ENCODE measurements at places on chromosomes 4 and X.

DNA sequence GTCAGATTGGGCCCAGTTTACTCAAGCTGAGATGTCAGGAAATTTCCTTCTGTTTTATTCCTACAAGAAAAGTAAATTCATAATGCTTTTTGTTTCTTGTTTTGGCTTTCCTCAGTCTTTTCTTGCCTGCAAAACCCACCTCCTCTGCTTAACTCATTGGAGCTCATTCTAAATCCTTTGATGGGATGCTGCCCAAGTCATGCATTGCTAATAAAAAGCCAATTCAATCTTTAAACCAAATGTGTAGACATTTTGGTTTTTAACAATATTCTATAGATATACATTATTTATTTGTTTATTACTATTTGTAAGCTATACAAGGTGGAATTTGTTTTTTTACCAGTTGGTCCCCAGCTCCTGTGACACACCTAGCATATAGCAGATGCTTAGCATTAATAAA, 13.2 kb upstream of the PDE5A start:
- no peak for DNase-seq

DNA sequence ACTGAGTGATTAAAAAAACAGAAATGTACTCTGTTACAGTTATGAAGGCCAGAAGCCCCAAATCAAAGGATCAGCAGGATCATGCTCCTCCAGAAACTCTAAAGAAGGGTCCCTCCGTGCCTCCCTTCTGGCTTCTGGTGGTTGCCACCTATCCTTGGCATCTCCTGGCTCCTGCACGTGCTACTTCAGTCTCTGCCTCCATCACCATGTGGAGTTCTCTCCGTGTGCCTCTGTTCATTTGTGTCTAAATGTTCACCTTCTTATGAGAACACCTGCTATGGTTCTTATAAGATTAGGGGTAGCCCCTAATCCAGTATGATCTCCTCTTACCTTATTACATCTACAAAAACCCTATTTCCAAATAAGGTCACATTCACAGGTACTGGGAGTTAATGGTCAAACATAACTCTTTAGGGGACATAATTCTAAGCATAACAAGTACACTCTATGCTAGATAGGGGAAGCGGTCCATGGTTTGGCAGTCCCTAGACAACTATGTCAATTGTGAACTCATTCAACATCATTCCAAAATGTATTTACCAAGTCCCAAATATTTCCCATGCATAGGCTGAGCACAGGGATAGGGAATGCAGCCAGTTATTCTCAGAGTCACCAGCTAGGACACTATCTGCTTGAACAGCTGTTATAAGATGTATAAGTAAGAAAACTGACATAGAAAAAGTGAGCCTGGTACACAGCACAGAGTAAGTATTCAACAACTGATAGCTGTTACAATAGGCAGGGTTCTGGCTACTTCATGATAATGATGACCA, 295.5 kb upstream of the BOD1L1 start:
- no peak for DNase-seq

DNA sequence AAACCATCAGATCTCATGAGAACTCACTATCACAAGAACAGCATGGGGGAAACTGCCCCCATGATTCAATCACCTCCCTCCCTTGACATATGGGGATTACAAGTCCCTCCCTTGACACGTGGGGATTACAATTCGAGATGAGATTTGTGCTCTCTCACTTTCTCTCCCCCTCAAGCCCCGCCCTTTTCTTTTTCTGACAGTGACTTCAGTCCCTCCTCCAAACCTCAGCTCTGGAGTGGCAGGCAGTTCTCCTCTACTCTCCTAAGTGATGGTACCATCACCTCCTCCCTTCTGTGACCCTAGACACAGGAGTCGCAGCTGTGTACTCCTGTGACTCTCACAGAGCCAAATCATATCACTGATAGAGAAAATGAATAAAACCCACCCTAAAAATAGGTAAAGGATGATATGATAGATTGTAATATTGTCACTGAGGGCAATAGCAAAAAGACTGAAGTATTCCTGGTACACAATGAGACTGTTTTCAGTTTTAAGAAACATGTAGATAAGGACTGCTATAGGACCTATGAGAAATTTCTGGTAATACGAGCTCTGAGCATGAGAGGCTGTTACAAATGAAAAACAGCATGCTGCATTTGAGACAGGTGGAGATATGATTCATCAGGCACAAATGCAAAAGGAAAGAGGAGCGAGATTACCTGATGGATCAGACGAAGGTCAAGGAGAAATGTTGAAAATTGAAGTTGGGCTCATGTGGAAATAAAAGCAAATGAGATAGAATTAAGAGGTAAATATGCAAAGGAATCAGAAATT, 101.2 kb upstream of the CBLL2 start:
- DNase-seq: no peak

DNA sequence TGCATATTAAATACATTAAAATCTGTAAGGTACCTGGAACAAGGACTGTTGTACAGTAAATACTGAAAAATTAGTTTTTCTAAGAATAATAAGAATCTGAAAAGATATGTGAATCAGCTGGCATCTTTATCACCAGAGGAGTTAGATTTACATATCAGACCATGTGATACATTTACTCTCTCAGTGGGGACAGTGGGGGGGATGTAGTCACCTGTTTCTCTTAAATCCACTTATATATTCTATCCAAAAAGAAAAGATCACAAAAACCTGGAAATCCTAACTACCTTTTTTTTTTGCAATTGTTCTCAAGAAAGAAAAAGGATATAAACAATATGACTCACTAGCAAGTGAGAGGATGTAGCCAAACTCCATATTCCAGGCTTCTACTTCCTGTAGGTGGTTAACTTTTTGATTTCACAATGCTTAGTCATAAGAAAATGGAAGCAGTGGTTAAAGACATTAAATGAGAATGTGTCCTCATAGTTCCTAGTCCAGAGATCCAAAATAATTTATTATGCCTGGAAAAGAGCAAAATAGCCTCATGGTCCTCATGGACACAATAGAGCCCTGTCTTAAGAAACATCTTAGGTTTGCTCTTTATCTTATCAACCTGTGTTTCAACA, 22.5 kb upstream of the MYOZ2 start:
- no peak for DNase-seq

DNA sequence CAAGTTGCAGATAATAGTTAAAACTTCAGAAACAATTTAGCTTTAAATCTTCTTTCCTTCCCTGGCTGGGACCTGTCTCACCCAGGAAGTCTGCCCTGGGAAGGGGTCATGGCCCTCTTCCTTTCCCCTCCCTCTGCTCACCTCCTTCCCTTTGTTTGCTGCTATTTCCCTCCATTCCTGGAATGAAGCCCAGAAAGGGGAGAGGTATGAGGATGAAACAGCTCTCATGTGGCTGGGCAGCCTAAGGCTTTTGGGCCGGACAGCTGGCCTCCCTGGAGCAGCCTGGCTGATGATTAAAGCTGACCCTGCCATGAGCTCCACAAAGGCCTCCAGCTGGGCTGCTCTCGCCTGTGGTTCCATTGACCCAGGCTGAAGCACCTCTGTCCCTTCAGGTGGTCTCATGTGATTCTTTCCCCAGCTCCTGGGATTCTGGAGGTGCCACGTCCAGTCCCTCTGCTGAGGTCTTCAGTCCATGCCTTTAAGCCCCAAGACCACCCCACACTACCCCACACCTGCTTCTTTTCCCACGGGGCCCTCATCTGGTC, 202.1 kb downstream of the PTTG2 start:
- no peak for DNase-seq

- DNase-seq: no peak
Observed at GRCh38 chr4:18684932-18685331, 663.4 kb upstream of the LCORL start.

DNA sequence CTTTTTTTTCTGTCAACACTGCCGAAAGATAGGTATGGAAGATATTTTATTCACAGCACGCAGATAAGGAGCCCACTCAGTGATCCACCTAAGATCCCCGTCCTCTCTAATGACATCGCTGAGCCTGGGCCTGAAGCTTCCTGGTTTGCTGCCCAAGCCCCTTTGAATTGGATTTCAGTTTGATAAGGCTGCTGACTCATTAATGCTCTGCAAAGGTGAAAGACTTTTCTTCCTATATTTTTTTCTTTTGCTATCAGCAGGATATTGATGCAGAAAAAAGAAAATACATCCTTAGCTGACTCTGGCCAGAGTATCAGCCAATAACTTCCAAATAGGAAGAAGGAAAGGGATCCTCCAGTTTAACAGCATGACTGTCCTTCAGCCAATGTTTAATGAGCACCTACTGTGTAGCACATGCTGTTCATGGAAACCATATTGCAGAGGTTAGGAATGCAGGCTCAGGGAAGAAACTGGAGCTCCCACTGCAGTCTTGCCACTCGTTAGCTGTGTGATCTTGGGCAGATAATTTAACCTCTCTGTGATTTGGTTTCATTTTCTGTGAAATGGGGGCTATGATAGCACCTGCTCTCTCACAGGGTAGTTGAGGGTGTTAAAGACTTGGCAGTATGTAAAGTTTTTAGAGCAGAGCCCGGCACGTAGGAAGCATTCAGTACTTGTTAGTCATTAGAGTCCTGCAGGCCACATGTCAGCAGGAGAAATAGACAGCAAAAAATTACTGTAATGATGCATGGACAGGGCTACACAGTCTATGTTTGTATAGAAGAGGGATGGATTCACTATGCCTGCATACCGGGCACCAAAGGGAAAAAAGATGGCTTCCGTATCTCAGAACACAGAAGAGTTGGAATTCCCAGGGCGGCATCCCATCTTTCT, 39.3 kb downstream of the EVC start:
- no peak for DNase-seq

DNA sequence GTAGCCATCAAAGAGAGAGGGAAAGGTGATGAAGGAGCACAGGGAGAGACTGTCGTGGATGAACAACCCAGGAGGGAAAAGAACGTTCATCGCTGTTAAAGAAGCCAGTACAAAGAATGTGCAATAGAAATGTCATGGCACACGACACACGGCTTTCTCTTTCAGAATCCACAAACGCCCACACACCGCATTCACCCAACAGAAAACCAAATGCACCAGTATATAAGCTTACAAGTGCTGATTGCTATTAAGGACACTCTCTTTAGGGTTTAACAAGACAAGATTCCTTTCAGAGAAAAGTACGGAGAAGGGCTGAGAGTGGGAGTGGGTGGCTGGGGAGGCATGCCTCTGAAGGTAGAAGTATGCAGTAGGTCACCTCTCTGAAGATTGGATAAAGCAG, 80.2 kb downstream of the C4orf51 start:
- DNase-seq: peak; percentile 23

DNA sequence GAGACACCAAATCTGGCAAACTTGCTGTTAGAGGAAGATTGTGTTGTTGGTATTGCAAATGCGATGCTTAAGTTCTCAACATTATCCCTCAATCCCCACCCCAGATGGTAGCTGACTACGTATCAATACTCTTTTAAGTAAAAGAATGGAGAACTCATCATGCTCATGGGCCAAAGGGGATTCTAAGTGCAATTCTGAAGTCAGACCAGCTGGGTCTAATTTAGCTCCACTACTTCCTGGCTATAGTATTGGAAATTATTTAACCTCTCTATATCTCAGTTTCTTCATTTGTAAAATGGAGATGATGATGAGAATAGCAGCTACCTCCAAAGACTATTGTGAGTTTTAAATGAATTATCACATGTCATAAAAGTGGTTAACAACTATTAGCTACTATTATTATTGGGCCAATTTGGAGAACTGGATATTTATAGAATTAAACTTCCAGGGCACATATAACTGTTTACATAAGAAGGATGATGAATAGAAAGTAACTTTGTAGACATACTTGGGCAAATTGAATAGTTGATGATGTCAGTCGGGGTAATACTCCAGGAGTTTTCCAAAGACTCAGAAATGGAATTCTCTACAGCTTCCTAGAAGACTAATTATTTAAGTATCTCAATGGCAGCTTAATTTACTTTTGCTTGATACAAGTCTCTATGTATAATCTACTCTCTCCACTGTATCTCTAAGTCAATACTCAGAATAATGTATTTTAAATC, 5.0 kb upstream of the SLAIN2 start:
- DNase-seq: no peak

GRCh38 chr4:80434238-80434637, 98.7 kb downstream of the CFAP299 start:
- DNase-seq: no peak

DNA sequence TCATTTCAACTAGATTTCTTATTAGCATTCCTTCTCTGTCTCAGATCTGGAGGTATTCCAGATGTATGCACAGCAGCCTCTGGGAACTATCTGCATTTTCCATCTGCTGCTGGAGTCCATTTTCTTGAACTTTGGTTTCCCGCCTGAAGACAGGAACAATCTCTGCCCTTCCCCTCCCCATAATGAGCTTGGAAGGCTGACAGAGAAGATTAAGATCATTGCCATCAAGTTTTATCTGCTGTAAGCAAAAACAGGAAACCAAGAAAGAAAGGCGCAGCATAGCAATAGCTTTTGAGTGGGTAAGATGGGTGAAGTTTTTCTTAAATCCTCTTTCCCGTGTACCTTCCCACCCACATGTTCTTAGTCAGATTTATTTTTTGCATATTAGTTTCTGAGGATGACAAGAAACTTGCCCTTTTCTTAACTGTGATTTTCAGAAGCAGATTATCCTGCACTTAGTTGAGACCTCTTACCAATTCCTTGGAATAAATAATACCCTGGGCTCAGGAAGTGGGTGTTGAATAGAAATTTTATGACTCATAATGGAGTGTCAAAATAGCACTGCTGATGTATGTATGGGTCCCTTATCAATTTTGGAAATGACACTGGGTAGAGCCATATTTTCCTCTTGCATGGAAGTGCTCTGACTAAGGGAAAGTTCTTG, 78.3 kb downstream of the CT47B1 start:
- DNase-seq: no peak

DNA sequence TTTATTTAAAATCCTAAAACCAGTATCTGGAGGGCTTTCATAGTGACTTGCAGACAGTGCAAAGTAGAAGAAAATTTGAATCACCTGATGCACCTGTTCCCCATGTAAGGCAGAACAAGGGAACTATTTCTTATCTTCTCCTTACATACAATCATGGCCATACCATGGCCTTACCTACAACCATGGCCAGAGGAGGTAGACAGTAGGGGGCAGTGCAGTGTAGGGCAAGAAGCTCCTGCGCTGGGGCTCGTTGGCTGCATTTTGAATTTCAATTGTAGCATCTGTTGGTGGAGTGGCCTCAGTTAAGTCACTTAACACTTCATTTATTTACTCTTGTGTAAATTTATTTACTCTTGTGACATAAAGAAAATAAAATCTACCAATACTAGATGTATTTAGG, 33.0 kb downstream of the GALNTL6 start:
- DNase-seq: no peak

- DNase-seq: no peak
Observed at GRCh38 chrX:25925946-25926345, 212.2 kb upstream of the MAGEB18 start.

- DNase-seq: no peak
Observed at GRCh38 chr4:153511104-153511503, 44.9 kb downstream of the TMEM131L start.

DNA sequence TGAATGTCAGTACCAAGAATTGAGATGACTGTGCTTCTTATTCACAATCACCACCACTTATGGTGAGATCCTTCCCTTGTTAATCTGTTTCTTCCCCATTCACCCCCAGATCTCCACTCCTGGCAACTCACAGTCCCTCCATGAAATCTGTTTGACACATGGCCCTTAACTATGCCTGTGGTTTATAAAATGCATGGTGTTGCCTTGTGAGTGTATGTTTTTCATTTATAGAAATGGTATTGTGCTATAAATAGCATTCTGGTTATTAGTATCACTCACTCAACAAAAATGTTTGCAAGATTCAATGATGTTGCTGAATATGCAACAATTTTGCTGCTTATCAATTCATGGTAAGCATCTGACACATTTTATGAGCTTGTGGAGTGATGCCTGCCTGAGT, 131.0 kb downstream of the PRKX start:
- DNase-seq: no peak

- no peak for DNase-seq
Observed at GRCh38 chr4:57055886-57056285, 54.3 kb downstream of the IGFBP7 start.

- no peak for DNase-seq
Observed at GRCh38 chr4:152992466-152992865, 56.3 kb downstream of the FHDC1 start.

Data from stimulated activated CD4-positive, alpha-beta T cell treated with anti-CD3 and anti-CD28 coated beads, Interleukin-2, amount 100 ng/mL, for 24 hours (primary cell).